ENCODE measurements at places on chromosomes 6 and 20.
A peak's percentile ranks its signal among the peaks of the same experiment; 100 is the strongest.

DNA sequence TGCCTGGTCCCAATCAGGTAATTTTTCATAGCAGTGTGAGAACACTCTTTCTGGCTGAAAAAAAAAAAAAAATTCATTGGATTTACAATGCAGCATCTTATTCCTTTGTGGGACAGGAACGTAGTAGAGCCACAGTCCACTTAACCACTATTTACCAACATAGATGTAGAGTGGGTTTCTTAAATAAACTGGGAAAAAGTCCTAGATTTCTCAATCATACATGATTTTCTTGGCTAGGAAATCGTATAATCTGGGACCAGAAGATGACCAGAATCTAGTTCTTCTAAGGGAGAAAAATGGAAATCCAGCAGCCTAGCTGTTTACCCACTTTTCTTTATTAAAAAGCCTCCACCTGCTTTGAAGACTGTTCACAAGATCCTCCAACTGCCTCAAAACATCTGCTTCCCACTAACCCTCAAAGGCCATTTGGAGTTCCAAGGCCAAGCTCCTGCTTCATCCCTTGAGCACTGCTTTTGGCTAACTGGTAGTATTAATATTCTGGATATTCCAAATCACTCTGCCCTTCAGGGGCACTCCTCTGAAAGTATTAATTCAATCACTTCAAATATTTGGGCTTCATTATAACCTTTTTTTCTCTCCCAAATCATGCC, 70.4 kb downstream of the FYN start:
- no peak for DNase-seq

- peak; percentile 98 for DNase-seq
These were observed at the start of gene SOX4 for GRCh38 chr6:21593412-21593926. Gene SOX4 (plus strand): TSS chr6:21593751. CDS start chr6:21594535, 784 bp downstream.

DNA sequence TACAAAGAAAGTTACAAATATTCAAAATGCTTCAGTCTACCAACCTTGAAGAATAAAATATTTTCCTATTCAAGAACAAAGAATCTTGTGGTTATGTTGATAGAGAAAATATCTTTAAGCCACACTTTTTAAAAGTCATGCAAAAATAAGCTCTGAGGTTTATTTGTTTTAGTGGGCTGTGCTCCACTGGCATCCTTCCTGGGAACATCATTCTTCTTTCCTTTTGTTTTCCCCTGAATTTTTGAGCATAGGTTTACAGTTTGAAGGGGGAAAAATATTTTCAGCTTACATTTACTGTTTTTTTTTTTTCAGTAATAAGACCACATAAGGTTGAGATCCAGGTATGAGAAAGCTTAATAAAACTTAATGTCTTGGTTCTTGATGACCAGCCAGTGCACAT, 72.0 kb upstream of the BACH2 start:
- DNase-seq = peak; percentile 84

GRCh38 chr20:3239867-3240775, 1.1 kb upstream of the SLC4A11 start:
- no peak for DNase-seq

DNA sequence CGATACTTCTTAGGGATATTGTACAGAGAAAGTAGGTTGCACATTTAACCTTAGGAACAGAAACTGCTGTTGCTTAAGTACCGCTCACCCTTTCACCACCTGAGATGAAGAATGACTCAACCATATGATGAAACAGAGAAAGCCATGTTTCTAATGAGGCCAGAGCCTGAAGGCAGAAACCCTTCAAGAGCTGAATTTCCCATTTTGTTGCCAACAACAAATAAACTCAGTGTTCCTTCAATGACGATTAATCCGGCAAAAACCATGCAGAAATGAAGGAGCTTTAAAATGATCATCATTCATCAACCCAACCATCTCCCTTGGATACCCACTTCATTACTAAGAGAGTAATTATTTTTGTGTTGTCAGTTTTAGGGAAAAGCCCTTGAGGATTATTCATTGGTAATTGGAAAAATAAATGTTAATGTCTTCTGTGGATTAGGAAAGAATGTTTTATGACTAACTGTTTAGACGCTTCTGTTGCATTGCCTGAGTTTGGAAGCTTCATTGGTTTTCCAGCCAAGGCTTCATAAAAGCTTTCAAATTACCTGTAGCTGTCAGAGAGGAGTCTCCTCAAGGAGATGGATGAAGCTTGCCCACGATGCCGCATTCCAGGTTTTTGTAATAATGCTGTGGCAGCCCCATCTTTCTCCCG, 112.1 kb upstream of the IYD start:
- peak; percentile 54 for DNase-seq

GRCh38 chr6:90440586-90441283, 144.1 kb upstream of the BACH2 start:
- no peak for DNase-seq

DNA sequence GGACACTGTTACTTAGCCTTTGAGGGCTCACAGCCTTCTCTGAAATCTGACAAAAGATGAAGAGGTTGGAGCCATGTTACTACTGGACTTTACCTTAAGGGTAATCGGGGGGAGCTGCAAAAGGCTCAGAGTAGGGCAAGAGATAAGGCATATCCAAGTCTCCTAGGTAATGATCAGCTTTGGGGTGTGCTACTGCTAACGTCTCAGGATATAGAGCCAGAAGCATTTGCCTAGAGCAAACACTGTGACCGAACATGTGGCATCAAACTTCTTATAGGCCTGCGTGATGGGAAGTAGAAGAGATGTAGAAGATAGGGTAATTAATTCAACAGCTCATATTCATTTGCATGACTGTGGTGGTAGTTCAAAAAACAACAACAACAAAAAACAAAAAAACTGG, 11.1 kb downstream of the UBE2V1 start:
- no peak for DNase-seq

DNA sequence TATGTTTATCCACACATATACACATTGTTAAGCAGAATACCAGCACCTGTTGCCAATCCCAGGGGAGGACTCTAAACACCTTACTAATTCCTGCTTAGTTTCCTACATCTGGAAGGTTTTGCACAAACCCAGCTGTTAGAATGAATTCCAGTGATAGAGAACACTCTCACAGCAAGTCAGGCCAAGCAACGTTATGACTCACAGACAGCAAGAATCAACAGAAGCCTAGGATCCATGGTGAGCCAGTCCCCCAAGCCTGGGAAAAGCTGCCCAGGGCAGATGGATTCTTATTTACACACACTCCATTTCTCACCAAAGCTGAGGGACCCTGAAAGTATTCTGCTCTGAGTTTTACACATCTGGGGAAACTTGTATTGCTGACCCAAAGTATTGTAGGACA, 291.7 kb downstream of the SLC35F1 start:
- DNase-seq = peak; percentile 11

- no peak for DNase-seq
These were observed 63.8 kb upstream of the EIF2S2 start for GRCh38 chr20:34175879-34176278.

- DNase-seq = no peak
These were observed 19.0 kb downstream of the TTPAL start for GRCh38 chr20:44494681-44495080.

Data from fibroblast of skin of back (primary cell).